NCI-H2171 treated with DMSO at 0.1 percent for 48 hours (cell line): ENCODE measurements at places on chromosomes 12 and 14.

DNA sequence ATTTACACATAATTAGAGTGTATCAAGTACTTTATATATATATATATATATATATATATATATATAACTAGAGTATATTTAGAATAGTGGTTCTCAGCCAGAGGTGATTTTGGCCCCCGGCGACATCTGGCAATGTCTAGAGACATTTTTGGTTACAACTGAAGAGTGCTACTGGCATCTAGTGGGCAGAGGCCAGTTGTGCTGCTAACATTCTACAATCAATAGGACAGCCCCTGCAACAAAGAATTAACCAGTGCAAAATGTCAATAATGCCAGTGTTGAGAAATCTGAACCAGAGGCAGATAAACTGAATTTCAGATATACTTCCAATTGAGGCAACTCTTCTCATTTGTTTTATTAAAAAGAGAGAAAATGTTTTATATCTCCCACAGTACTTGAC is 8.9 kb downstream of the GTF2A1 start:
- DNase-seq = peak; percentile 56

- no peak for DNase-seq
Measured at GRCh38 chr12:57619434-57620244, 8.4 kb downstream of the ARHGEF25 start.

- DNase-seq = no peak
Measured at GRCh38 chr12:89225808-89226411, 126.4 kb downstream of the DUSP6 start.

DNA sequence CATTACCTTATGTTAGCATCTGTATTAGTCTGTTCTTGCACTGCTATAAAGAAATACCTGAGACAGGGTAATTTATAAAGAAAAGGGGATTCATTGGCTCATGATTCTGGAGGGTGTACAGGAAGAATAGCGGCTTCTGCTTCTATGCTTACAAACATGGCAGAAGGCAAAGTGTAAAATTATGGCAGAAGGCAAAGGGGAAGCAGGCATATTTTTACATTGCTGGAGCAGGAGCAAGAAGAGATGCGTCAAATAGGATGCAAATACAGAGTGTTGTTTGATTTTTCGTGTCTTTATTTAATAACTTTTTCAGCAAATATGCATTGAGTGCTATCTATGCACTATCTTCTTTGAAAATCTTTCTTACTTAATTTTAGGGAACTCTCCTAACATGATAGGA is 210.7 kb upstream of the SSTR1 start:
- no peak for DNase-seq

- peak; percentile 74 for DNase-seq
Measured at GRCh38 chr12:122909442-122910288, 13.7 kb upstream of the VPS37B start.
